ENCODE measurements at places on chromosomes 7 and 10.

- DNase-seq: no peak
Measured at GRCh38 chr7:127448566-127448965, 56.1 kb upstream of the ZNF800 start.

- no peak for DNase-seq
Measured at GRCh38 chr10:69222157-69223027, 2.3 kb downstream of the HKDC1 start.

GRCh38 chr10:74836877-74837276 is 10.5 kb downstream of the KAT6B start:
- no peak for DNase-seq

DNA sequence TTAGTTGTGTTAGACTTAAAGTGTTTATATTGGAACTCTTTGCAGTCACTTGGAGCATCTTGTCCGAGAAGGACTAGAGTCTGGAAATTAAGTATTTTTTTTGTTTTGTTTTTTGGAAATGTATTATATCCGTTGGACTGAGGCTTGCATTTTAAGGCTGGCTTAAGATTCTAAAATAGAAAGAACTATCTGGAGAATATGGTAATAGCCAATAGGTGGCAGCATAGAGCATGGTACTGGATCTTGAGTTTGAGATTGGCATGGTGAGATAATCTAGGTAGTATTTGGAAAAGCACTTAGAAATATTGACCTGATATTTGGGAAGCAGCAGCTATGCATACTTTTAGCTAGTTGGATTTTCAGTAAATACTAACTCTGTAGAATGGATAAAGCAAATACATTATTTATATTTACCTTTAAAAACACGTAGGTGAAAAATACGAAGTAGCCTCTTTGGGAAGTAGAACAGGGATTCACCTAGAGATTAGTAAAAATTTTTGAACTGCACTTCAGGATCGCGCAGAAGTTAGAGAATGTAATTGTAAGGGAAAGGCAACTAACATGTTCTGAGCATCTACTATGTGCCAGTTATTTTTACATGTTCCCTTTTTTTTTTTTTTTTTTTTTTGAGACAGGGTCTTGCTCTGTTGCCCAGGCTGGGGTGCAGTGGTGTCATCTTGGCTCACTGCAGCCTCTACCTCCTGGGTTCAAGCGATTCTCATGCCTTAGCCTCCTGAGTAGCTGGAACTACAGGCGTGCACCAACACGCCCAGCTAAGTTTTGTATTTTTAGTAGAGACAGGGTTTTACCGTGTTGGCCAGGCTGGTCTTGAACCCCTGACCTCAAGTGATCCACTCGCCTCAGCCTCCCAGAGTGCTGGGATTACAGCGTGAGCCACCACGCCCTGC is 78.6 kb downstream of the LCOR start:
- no peak for DNase-seq

DNA sequence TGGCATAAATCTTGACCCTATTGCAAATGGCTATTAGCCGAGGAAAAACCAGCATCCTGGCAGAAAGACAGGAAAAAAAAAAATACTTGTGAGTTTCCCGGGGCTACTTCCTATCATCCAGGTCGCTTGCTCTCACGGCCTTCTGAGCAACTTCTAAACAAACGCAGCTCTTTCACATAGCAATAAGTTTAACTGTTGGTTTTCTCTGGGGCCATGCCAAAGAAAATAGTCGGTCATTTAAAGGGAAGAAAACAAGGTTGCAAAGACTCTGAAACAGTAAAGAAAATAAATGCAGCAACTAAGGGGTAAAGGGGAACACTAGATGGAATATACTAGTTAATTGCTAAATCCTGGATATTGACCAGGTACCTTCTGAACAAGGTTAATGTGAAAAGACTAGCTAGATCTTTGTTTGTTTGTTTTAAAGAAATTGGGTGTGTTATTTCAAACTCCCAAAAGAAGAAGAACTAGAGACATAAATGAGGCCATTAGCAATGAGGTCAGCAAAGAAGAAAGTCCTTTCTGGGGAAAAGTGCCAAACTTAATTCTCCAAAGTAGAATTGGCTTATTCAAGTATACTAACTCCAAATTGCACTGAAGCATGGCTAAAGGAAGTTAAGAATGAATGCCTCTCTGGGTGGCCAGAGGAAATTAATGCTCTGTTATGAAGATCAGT is 54.2 kb downstream of the SLC39A12 start:
- DNase-seq: no peak

DNA sequence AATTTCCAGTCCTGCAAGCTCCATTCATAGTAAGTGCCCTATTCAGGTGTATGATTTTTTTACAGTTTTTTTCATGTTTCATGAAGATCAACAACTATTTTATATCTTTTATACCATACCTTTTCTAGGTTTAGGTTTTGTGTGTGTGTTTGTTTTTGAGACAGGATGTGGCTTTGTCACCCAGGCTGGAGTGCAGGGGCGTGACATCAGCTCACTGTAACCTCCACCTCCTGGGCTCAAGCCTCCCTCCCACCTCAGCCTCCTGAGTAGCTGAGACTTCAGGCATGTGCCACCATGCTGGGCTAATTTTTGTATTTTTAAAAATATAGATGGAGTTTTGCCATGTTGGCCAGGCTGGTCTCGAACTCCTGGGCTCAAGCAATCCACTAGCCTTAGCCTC is 35.0 kb downstream of the ARMH3 start:
- DNase-seq: no peak

DNA sequence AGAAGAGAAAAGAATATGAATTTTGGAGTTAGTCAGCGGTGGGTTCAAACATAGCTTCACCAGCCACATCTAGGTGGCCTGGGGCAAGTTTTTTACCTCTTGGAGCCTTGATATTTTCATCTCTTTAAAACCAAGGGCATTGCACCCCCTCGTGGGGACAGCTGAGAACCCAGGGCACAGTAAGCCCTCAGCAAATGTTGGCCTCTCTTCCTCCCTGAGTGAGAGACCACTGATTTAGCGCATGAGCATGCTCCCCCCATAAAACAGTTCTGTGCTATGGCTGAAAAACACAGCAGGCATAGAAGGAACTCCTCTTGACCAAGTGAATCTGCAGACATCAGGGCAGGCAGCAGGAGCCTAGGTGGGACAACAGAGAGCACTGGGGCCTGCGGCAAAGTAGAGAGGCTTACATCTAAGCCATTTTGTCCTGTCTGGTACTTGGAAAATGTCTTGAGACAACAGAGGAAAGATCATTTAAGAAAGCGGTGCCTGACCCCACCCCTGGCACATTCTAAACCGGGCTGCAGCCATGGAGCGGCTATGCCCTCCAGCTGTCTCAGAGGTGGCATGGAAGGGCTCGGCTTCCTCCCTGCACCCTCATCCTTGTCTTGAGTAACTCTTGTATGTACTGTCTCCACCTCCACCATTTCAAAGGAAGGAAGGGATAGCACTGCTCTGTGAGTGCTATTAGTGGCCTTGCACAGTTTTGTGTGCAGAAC is 94.7 kb downstream of the ARHGAP22 start:
- no peak for DNase-seq

DNA sequence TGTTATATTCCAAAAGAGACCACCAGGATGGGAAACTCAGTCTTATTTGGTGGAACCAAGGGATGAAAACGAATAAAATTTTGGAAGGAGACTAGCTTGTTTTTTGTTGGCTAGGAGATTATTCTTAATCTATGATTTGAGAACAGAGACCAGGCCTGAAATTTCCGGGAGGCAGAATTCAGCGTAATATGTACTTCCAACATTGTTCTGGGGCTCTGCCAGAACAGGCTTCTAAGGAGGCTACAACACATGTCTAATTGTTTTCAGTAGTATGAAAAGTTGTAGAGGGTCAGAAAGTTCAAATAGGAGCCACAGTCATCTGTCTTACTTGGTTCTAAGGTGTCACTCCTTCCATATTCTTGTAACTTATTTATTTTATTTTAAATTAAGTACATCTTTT is 1.7 kb downstream of the DDX21 start:
- DNase-seq: no peak

- DNase-seq: no peak
Measured at GRCh38 chr10:109866168-109866994, 56.9 kb downstream of the XPNPEP1 start.

GRCh38 chr7:107045195-107045960 is 873 bp downstream of the PRKAR2B start:
- no peak for DNase-seq

GRCh38 chr7:123260428-123260960 is 60.7 kb upstream of the SLC13A1 start:
- no peak for DNase-seq

DNA sequence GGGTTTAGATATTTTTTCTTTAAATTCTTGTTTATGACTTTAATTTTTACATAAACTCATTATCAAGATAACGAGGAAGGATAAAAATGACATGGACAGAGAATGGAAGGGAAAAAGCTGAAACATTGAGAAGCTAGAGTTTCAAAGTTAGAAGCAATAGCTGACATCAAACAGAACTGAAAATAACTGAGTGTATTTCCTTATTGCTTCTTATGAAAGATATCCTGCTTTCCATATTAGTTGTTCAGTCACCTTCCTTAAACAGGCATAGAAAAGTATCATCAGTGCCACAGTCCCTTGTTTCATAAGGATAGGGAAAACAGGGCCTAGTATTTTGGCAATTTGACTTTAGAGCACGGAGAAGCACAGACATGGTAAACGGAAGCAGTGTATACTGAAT is 460.5 kb upstream of the GHITM start:
- DNase-seq: no peak

DNA sequence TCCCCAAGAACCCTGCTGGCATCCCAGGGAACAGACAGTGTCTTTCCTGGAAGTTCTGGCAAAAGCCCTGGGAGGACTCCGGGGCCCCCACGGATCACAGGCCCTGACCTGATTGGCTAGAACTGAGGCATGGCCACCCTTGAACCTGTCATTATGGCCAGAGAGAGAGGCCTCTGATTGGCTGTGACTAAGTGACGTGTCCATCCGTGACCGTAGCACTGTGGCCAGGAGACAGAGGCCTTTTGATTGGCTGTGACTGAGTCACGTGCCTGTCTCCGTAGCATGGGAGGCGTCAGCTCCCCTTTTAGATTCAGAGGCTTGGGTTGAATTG is 163.8 kb downstream of the RGS10 start:
- DNase-seq: no peak

DNA sequence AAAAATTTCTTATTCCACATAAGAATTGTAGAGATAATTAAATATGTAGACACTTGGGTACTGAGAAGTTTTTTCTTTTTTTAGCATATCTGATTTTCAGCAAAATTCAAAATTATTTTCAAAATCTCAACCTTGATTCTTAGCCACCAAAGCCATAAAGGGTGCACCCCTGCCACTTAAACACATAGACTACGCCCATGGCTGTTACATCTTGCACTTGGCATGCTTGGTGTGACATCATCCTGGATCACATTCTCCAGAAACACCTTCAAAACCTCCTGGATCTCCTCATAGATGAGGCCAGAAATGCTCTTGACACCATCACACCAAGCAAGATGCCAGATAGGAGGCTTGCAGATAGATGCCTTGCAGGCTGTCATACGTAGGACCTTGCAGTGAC is 89.1 kb upstream of the KLF14 start:
- DNase-seq: no peak

GRCh38 chr7:100888988-100889750 is at the start of gene UFSP1:
Gene UFSP1, minus strand, starts transcription at chr7:100889715. Its CDS starts 444 bp downstream, at chr7:100889271.
- DNase-seq: no peak

DNA sequence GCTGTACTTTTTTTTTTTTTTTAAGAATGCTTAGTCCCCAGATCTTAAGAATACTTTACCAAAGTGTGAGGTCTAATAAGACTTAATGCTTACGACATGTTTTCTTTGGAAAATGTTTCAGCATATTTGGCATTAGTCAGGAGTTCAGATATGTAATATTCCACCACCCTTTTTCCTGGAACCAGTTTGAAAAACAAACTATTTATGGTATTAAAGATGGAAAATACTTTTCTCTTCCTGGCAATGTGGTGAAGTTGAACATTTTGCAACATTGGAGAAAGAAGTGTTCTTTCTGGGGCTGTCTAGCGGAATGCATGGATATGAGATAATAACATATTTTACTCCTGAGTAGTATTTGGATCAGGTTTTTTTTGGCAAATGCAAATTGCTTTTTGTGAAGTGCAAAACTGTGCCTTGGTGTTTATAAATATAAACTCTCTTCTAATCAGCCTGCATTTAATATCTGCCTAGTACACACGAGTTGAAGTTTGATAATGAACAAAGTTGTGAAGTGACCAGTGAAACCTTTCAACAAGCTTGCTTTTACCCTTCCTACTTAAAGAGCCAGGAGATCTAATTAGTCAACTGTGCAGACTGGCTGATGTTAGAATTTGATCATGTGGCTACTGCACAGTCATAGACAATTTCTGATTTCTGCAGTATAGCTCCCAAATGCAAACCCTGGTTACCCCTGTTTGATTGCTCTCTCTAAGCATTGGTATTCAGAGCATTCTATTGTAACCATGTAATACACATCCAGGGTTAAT is 20.9 kb downstream of the MAP3K8 start:
- DNase-seq: no peak

- no peak for DNase-seq
Measured at GRCh38 chr10:70807556-70807955, 8.2 kb upstream of the SGPL1 start.
